ENCODE measurements at places on chromosomes 7 and 10.

DNA sequence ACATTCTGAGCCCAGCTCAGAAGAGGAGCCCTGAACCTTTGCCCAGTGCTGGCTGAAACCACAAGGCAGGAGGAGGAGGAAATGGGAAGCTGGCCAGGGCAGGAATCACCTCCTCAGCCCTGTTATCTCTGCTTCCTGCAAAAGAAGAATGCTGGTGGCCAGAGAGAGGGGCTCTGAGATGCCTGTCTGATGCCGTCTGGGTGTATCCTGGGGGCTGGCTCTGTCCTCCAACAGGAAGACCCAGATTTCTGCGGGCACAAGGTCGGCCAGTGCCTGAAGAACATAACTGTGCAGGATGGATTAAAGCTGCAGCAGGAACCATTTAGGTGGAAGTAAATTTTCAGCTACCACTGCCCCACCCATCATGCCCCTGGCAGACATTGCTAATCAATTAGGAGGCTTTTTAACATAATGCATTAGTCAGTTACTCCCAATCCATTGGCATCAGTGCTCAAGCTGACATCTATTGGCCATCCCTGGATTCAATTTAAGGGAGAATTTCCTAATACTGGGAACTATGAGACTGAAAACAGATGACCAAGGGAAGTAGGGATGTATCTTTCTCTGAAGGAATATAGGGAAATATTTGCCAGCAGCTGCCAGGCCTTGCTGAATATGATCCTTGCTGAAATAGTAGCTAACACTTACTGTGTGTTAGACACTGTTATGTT is 67.7 kb downstream of the COL13A1 start:
- DNase-seq: no peak

- DNase-seq: no peak
These were observed 9.5 kb upstream of the TSGA13 start for GRCh38 chr7:130695840-130696239.

DNA sequence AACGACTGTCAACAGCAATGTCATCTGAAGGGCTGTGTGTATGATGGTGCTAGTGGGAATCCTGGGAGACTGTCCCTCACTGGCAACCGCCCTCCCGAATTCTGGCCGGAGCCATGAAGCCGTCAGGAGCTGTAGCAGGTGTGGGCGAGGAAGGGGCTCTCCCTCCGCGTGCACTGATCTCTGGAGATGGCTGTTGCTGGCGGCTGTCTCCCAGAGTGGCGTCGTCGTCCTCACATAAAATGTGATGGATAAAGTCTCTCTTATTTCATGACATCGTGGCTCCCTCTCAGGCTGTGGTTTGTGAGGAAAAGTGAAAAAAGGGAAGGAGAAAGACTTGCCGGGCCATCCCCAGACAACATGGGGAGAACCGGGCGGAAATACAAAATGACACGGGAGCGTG is 216.5 kb downstream of the DNAJB6 start:
- DNase-seq: no peak

DNA sequence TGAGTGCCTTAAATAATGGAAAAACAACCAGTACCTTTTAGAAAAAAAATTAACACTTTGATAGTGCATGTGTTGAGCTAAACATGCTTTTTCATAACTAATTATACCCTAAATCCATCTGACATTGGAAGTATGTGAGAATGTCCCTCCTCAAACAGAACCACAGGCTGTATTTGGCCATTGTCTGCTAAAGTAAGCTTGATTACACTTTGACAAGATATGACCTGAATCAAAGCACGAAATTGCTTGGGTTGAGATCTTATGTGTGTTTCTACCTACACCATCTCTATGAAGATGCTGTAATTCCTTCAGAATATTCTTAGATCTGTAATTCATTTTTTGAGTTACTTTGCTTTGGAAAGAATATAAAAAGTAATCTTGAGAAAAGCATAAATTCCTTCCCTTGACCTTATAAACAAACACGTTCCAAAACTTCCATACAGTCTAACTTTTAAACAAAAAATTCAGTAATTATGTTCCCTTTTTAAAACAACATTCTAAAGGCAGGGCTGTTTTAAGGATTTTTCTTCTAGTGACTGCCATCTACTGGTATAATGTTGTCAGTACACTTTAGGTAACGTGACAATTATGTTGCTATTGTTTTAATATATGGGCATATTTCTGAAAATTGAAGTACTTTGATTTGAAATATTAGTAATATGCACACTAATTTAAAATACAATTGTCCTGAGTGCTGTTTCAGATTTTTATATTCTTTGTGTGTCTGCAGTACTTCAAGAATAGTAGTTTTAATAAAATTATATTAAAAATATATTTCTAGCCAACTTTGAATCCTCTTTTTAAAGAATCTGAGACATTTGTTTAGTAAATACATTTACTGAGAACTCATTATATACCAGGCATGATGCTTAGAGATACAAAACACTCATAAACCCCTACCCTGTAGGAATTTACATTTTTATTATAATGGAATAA is 20.9 kb downstream of the CD36 start:
- DNase-seq: no peak

GRCh38 chr10:34575882-34576281 is 239.2 kb downstream of the PARD3 start:
- no peak for DNase-seq

GRCh38 chr7:113810080-113810744 is 108.6 kb downstream of the PPP1R3A start:
- DNase-seq: no peak

DNA sequence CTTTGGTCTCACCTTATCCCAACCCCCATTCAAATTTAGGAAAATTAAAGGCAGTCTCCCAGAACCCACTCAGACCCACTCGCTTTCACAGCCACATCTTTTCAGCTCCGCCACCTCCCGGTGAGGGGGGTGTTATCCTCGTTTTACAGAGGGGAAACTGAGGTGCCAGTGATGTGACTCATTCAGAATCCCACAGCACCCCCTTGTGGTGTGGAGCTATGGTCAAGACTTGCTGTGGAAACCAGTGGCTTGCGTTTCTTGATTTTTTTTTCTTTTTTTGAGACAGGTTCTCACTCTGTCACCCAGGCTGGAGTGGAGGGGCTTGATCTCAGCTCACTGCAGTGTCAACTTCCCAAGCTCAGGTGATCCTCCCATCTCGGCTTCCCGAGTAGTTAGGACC is 27.6 kb downstream of the SLC35G1 start:
- DNase-seq: peak; percentile 33
